ENCODE measurements at places on chromosomes 5 and 9.

DNA sequence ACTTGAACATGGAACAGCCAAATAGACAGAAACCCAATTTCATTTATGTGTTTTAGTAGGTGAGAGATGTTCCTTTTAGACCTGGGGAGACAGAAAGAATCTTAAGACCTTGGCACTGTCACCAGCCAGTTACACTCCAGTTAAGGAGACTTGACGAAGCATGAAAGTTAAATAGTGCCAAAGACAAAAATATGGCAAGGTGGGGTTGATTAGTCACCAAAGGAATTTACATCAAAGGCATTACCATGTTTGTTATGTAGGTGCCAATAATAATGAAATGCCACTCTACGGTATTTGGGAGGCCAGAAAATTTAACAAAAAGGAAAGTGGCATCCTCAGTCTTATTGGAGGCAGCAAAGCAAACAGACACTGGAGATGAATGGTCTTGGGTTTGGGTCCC lies 9.2 kb upstream of the IL12B start:
- DNase-seq, result no peak

- peak; percentile 40 for DNase-seq
Measured at GRCh38 chr5:109690242-109690974, 681 bp downstream of the MAN2A1 start.

- DNase-seq, result peak; percentile 75
Measured at GRCh38 chr9:122350577-122351355, 20.1 kb upstream of the PTGS1 start.

- DNase-seq, result peak; percentile 22
Measured at GRCh38 chr9:121023064-121023463, 27.0 kb downstream of the C5 start.

GRCh38 chr5:56192246-56192645 lies 40.9 kb downstream of the ANKRD55 start:
- no peak for DNase-seq

- no peak for DNase-seq
Measured at GRCh38 chr5:149014571-149015031, 48.3 kb downstream of the SH3TC2 start.

DNA sequence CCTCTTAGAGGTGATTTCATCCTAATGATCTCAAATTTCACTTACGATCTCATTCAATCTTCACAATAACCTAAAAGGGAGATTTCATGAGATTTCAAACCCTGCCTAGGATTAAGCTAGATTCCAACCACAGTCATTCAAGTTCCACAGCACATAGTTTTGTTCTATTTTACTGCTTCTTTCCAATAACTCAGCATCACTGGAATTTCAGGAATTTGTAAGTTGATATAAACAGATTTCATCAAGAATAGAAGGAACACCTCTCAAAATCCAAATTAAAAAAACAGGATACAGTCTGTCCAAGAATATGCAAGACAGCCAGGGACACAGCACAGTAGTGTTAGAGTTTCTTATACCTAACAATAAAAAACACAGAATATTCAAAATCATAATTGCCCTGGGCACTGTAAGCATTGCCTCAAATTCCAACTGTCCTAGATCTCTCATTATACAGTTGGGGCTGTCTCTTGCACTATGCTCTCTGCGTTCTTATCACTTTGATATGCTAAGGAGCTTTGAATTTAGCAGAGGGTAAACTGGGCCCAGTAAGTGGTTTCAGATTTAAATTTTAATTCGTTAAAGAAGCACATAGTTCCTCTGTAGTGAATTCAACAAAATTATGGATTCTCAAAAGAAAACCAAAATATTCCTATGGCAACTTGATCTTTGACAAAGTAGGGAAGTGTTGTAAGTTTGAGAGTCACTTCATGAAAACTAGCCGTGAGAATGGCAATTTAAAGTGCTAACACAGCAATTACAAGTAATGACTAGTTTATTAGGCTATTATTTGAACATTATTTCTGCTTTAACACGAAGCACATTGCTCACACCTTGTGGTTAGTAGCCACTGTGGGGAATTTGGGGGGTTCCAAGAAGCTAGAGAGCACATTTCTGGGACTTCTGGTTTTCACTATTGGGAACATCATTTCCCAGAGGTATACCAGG lies 478.6 kb upstream of the C9orf72 start:
- DNase-seq, result no peak

DNA sequence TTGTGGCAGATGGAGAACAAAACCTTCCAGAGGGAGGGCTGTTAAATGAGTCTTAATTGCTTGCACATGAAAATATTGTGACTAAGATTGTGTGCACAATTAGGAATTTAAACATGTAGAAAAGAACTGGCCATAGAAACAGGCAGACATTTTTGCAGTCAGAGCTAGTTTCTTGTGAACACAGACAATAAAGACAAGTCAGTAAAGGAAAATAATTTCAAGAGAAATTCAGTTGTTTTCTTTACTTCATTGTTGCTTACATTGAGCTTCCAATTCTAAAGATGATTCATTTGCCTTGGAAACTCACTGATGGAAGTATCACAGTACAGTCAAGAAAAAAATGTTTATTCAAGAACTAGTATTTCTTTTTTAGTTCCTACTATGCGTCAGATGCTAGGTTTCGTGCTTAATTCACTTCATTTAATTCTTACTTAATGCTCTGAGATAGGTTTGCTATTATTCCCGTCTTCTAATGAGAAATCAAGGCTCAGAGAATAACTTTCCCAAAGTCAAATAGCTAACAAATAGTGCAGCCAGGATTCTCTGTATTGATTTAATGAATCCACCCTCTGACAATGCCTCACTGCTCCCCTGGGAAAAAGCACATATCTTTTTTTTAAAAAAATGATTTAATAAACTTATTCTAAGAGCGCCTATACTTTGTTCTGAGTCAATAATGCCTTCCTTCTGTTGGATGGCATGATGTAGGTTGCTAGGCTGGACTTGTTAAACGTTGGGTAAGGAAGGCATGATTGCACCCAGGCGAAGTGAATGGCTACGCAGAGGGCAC lies 581.4 kb downstream of the RAB3C start:
- DNase-seq, result no peak

- DNase-seq, result no peak
Measured at GRCh38 chr5:123083298-123083697, 5.7 kb upstream of the PRDM6 start.

DNA sequence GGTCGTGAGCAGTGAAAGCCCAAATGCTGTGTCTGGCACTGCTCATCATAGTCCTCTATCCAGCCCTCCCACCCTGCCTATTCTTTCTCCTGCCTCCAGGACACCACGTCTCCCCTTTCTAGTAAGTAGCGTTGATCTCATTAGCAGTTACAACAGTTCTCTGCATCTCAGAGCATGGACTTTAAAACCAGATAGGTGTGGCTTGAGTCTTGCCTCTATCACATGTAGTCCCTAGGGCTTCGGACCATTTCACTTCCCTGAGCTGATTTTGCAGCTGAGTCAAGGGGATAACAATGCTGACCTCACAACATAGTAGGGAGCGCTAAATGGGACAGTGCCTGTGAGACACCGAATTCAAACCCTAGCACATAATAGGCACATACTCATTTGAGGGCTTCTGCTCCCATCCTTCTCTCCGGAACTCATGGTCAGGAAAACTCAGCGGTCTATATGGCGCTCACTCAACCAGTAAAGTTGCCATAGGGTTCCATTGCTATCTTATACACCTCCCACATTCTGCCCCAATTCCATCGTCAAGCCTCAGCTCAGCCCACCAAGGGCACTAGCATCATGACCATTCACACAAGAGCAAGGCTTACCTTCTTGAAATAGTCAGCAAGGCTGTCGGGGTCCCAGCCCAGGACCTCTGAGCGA lies 515 bp downstream of the LCP2 start:
- no peak for DNase-seq

- no peak for DNase-seq
Measured at GRCh38 chr9:129239946-129240490, 62.0 kb upstream of the IER5L start.

DNA sequence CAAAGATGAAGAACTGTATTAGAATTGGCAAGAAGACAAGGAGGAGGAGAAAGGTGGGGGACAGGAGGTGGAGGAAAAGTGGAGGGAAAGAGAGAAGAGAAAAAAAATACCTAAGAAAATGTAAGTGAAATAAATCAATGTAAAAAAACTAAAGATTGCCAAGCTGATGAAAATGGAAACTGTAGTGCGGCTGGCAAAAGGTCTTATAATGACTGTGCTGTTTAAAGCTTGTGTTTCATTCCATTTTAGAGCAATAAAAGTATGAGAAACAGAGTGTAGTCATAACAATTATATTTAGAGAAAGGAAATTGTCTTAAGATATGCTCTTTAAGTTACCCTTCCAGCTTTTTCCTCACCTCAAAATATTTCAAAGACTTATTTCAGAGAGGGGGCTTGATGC lies 670.5 kb upstream of the SEMA6A start:
- DNase-seq, result no peak

GRCh38 chr5:158376679-158377078 lies 517.7 kb upstream of the CLINT1 start:
- DNase-seq, result no peak

DNA sequence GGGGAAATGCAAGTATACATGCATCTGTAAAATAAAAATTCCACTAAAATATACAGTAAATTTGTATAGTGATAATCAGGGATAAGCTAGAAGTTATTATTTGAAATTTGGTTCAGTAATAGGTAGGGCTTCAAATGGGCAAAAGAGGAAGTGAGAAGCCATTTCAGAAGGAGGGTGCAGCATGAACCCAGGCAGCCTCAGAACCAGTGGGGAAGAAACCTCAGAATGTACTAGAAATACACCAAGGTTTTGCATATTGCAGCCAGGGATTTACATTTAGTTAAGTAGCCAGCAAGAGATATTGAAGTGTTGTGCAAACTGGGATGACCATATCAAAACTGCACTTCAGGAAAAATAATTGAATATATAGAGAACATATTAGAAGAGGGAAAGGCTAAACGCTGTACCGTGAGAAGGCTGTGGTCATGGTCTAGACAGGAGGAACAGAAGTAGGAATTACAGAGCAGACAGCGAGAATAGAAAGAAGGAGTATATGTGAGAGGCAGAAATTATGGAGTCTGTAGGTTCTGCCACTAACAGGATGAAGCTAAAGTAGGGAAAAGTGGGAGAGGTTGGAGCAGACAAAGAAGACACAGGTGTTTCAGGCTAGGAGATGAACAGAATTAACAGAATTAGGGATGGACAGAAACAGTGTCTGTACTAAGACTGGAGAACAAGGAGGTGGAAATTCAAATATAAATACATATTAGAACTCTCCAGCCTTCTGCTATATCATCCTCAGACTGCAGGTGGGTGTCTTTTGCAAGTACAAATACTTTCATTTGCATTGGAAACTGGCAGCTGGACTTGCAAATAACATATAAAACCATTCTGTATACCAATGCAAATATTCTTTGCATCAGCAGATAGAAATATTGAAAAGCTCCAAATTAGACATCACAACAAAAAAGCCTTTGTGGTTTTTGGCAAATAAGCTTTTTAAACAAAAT lies 335.6 kb downstream of the ZNF608 start:
- DNase-seq, result peak; percentile 45

GRCh38 chr5:143931986-143932385 lies 120.0 kb downstream of the HMHB1 start:
- no peak for DNase-seq

DNA sequence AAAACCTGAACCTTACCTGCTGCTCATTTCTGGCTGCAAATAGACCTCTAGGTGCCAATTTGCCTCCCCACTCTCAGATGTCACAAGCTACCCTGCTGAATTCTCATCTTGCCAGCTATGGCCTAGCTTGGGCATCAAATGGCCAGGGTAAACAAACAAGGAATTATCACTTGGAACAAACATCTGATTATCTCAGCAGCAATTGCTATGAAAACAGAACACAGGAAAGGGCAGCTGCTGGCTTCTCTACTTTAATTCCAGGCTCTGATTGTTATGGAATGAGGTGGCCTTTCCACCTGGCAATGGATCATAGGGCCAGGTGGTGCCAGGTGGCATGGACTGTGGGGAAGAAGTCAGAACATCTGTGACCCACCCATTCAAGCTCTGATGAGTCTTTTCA lies 505.1 kb downstream of the TLR4 start:
- no peak for DNase-seq

DNA sequence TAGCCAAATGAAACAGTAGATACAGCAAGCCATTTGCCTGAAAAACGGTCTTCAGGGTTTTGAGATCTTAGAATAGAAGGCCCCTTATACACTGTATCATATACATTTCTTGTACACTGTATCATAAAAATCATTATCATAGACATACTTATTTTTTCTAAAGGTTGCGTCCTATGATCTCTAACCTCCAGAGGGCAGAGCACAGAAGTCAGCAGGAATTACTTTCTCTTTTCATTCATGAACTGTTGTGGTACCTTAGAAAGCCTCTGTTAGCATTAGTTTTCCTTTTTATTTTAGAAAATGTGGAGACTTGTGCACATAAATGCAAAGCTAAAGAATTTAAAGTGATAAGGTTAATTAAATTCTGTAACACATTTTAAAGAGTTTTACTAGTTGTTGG lies 115.4 kb downstream of the OXCT1 start:
- DNase-seq, result no peak

DNA sequence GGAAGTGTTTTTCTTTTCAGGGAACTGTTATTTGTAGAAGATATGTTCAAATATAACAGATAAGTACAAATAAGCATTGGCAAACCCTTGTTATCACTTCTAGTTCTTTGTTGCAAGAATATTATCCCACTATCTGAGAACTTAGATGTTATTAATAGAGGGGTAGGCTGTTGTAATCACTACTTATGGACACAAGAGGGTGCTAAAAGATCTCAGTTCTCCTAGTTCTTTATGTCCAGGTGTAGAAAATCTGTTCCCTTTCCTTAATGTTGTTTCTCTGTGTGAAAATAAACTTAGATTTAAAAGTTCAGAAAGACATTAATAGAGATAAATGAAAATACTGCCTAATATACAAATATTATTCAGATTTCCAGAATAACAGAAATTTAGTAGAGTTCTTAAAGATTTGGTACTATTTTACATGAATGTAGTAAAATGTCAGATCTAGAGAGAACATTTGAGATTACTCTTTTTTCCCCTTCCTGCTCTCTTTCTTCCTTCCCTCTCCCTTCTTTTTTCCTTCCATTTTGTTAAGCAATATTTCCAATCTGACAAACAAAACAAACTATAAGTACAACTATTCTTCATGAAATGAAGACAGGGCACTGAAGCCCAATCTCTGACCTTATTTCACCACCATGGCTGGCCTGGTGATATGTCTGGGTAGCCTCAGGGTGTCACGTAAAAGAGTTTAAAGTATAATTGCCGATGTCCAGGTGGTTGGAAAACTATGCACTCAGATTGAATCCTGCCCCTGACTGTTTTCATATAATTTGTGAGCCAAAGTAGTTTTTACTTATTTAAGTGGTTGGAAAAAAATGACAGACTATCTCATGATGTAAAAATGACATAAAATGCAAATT lies 43.6 kb upstream of the C5orf46 start:
- DNase-seq, result peak; percentile 51

- peak; percentile 76 for DNase-seq
Measured at GRCh38 chr9:18274693-18275092, 199.3 kb upstream of the ADAMTSL1 start.

- DNase-seq, result no peak
Measured at GRCh38 chr5:169534939-169535338, 48.6 kb upstream of the SPDL1 start.

GRCh38 chr9:120951960-120952618 lies 25.5 kb upstream of the TRAF1 start:
- DNase-seq, result no peak

Data from cardiac fibroblast (primary cell).